ENCODE measurements at places on chromosomes 11 and 22.

DNA sequence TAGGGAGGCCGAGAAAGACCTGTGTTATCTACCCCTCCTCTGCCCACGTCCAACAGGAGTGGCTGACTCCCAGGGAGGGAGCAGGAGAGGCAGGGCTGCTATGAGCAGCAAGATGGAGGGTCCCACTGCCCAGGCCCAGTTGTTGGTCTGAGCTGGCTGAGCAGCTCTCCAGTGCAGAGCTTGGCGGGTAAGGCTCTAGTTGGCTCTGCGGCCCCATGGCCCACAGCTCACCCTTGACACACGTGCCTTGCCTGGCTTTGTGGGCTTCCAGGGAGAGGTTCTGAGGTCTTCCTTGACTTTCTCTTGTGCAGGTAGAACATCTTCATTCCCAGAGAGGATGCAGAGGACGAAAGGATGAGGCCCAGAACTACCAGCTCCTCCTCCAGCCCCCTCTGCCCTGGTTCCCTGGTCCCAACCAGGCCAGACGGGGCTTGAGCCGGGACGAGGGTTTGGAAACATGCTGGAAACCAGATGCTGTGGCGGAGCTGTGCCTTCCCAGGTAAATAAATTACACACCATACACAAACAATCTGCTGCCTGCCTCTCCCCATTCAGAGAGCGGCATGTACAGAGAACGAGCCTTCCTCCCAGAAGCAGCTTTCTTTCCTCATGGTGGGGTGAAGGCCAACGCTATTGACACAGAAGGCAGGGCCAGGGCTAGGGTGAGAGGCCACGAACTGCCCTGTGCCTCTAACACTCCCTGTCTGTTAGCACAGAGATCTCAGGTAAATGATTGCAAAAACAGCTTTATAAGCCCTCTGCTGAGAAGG lies 48.1 kb downstream of the DSCAML1 start:
- DNase-seq: no peak

DNA sequence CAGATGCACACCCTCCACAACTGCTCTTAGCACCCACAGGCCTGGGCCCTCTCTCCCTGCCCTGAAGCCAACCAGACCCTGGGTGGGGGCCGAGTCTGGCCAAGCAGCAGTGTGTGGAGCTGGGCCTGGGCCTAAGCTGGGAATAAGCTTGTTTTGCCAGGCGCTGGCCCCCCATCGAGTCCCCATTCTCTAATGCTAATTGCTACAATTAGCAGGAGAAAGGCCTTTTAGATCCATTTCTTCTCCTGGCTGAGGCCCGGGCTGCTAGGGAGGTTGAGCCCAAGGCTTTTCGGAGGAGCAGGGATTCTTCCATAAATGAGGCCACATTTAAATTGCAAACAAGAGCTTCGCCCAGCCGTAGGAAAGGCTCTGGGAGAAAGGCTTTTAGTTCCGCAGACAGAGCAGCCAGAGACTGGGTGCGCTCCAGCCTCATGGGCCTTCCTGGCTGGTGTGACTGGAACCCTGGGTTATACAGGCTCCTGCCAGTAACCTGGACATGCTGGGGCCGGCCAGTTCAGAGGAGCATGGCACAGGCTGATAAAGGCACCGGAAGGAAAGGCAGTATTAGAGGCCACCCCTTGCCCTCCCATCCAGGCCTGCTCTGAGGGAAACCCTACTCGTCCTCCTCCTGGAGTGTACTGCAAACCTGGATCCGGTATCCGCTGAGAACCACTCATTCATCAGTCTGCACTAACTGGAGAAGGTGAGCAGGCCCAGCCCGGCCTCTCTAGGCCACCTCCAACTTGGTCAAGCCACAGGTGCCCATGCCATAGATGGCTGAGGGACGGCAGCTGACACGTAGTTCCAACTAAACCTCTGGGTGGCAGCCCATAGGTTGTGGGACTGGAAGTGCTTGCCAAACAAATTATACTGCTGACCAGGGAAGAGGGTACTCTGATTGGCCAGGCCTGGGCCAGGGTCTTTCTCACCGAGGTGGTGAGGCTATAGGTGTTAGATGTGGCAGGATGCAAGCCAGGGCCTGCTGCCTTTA lies 6.2 kb downstream of the KCNQ1OT1 start:
- no peak for DNase-seq

DNA sequence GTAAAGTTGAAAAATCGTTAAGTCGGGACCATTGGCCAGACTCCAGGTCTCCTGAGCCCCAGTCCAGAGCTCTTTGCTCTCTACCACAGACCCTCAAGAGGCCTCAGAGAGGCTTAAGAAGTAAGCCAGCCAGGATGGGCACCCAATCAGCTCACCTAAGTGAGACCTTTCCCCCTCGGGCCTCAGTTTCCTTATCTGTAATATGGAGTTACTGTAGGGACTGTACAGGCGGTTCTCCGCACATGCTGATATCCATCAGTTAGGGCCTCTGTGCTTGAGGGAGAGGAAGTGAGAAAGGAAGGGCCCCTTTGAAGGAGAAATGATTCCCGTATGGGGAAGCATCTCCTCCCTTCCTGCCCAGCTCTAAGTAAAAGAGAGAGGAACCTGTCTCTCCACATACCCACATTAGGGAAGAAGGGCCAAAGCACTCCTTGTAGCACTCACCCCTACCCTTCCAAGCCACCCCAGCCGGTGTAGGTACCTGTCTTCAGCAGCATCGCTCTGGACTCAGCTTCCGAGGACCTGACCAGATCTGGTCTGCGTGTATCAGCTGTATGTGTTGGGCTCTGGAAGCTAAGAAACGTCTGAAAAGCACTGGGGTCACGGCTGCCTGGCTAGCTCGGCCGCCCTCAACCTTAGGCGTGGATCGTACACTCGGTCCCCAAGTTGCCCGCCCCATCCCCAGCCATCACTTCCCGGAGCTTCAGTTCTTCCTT lies 653 bp downstream of the NAGA start:
- no peak for DNase-seq

DNA sequence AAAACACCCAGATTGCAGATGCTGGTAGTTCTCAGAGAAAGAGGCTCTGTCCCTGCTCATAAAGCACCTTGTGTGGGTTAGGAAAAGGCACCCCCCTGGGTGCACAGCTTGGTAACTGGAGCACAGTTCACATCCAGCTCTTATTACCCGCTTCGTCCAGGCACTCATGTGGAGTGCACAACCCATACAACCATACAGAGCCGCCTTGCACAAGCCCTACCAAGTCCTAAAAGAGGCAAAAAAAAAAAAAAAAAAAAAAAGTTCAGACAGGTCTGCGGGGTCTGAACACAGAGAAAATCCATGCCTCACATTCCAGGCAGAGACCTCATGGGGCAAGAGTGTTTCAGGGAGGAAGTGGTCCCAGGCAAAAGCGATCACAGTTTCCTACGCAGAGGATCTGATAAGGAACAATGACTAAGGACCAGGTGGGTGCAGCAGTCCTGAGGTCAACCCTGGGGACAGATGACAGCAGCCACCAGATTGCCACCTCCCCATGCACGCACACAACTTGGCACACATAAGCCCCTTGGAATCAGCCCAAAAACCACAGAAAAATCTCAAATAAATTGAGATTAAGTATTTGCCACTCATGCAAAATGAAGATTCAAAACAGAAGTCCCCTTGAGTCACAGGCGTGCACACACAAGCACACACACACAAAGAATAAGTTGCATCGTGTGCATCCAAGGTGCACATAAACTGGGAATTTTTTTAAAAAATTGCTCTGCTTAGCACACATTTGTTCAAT lies 12.3 kb downstream of the MB start:
- DNase-seq: peak; percentile 34

DNA sequence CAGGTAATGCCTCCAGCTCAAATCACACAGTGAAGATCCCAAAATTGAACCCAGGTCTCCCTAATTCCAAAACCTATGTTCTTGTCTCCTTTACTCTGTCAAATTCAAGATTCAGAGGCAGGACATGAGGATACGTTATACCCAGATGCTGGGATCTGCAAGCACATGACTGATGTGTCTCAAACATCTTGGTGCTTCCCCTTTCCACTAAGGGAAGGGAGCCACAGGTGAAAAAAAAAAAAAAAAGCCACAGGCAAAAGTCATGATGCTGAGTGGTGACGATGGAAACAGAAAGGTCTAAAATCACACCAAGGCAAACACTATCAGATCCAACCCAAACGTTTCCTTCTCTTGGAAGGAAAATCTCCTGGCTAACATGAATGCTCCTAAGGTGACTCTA lies 24.0 kb downstream of the ABTB2 start:
- no peak for DNase-seq

- no peak for DNase-seq
Observed at GRCh38 chr22:44103735-44104480, 76.8 kb upstream of the PARVG start.

DNA sequence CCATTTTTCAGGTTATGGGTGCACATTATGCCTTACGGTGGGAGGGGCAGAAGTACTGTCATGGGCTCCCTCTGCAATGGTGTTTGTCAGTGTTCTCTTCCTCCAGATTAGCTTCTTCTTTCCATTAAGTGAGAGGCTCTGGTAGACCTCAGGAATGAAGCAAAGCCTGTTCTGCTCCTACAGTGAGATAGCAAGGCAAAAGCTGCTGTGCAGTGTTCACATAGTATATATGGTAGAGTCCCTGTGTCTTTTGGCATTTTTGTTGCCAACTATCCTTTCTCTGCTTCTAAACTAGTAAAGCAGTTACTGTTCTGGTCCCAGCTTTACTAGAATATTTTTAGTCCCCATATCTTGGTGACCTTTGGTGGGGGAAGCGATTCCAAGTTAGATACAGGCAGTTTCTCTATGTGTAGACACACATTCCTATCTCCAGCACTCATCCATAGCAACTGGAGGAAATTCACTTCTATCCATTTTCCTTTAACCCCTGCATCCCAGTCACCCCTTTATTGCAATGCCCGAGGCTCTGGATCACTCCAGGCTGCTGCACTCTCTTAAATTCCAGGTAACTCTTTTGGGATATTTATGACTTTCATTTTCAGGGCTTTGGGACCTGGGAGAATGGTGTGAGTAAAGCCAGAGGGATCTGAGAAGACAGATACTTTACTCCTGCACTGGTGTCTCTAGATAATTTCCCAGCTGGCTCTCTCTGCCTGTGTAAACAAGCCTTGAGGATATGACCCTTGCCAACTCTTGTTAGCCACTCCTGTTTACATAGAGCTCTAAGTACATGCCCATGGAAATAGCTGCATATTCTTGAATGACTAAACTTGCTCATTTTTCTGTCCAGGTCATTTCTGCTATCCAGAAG lies 3.9 kb upstream of the TRIM34 start:
- no peak for DNase-seq

DNA sequence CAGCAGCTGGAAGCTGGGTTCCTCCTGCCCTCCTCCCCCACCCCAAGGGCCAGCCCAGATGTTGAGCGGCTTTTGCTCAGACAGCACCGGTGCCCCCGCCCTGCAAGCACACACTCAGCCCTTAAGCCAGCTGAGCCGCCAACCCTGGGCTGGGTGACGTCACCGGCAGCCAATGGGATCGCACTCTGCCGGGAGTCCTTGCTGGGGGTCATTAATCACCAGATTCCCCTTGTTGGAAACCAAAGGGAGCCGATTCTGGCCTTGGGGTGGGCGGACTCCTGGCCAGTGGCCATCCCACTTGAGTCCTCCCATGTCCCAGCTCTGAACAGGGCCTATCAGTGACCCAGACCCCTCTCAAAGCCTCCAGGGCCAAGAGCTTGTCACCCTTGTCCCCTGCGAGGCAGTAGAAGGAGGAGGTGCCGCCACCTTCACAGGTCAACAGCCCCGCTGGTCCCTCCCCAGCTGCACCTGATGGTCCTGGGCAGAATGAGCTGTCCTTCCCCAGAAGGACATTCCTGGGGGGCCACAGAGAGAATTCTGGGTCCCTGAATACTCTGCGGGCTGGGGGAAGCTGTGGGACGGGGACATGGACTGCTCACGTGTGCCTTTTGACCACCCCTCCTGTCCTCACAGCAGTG lies 7.4 kb downstream of the DUSP8 start:
- DNase-seq: no peak

DNA sequence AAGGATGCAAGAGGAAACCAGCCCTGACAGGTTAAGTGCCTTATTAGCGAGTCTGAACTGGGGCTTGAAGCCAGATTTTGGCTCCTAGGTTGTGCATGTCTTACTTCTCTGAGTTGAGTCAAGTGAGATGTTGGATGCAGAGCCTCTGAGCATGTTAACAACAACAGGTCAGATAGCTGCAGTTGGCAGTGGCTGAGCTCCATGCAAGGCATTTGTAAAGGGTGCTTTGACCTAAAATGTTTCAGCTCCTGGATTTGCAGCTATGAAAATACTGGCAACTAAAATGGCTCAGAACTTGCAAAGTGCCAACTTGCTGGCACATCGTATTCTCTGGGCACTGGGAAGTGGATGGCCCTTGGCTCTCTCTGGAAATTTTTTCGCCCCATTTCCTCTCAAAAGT lies 16.4 kb upstream of the CSRP3 start:
- no peak for DNase-seq

DNA sequence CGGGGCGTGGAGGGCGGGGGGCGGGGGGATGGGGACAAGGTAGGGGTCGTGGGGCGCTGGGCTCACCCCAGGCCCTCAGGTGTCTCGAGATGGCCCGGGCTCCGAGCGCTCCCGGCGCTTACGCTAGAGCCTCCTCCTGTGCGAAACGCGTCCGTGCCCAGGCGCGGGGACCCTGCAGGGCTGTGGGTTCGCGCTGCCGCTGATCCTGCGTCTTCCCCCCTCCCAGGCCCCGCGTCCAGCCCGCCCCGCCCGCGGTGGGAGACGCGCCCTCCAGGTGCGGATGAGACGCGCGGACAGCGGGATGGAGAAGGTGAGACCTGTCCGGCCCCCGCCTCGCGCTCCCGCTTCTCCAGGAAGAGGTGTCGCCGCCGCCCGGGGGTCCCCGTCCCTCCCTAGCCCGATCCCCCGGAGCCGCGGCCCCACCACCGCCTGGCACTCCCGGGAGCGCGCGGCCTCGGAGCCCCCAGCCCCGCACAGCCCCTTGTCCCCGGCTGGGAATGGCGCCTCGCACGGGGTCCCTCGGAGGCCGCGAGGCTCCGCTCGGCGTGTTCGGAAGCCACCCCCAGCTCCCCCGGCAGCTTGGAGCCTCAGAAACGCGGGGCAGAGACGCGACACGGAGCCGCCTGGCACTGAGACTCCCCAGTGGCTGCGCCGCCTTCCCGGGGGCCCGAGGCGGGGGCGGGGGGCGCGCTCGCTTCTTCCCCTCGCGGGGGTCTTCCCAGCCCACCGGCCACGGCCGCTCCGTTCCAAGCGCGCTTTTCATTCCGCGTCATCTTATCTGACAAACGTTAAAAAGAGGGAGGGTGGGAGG lies 27.6 kb upstream of the TOLLIP start:
- peak; percentile 45 for DNase-seq

GRCh38 chr11:10371926-10372641 lies 67.2 kb downstream of the ADM start:
- DNase-seq: no peak

DNA sequence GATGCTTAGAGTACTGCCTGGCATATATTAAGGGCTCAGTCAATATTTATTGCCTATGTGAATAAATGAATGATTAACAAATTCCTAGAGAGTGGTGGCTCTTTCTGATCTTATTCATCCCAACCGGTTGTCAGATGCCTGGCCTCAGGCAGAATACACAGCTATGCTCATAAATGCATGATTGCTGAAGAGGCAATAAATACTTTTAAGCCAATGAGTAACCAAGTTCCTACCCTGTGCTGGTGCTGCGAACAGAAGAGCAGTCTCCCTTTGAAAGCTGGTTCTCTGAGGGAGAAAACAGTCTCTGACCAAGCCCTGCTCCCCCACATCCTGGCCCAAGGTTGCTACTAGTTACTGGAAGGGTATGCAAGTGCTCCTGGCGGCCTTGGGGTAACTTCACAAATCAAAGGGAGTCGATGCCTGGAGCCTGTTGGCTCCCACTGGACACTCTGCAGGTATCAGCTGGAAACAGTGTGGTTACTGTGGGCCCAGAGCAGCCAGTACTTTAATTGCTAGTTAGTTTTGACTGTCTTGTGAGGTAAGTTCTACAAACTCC lies 2.8 kb downstream of the USH1C start:
- no peak for DNase-seq
